ENCODE measurements at places on chromosomes 11 and 22.

- no peak for DNase-seq
These were observed 62.4 kb upstream of the ALKBH3 start for GRCh38 chr11:43818220-43818619.

DNA sequence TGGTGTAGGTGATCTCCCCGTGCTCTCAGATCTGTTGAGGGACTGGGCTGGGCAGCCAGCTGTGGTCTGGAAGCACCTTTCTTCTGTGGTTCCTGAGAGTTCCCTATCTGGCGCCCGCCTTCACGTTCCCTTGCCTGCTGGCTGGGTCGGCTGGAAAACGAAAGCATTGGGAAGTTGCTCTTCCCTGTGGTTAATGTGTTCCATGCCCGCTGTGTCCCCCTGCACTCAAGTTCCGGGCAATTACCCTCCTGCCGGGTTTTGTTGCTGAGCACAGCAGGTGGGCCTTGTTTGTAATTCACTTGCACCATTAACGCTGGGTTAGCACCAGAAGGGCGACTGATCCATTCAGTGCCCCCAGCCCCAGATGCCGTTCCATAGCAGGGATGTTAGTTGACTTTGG is 134.1 kb downstream of the GRIK4 start:
- DNase-seq = no peak

GRCh38 chr11:65722261-65722660 is 1.7 kb upstream of the RNASEH2C start:
- no peak for DNase-seq

DNA sequence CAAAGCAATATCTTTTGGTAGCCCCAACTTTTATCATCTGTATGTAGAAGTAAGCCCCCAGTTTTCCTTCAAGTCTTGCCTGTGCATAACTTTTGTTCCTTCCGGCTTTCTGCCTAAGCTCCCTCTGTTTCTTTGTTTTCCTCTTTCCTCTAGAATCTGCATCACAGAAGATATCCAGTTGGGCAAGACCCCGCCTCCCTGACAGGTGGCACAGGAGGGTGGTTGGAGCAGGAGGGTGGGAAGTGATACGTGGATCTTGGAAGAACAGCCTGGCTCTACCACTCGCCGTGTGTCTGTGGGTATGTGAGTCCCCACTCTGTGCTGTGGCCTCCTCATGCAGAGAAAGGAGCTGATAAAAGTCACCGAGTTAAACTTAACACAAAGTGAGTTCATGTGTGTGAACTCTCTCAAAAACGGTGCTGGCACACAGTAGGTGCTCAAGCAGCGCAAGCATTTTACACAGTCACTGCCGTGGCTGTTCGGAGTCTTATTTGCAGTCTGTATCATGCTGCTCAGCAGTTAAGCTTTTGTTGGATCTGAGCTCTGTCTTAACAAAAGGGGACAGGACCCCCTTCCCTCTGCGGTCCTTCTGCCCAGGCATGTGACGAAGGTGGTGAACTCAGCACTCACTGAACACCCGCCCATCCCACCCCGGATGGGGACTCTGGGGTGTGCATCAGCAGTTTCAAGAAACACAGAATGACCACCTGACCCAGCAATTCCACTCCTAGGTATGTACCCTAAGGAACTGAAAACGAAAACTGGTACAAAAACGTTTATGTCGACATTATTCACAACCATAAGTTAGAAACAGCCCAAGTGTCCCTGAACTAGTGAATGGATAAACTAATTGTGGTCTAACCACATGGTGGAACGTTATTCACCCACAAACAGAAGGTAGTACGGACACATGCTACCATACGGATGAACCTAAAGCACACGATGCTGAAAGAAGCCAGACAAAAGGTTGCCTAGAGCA is 249.1 kb downstream of the CTTN start:
- no peak for DNase-seq

DNA sequence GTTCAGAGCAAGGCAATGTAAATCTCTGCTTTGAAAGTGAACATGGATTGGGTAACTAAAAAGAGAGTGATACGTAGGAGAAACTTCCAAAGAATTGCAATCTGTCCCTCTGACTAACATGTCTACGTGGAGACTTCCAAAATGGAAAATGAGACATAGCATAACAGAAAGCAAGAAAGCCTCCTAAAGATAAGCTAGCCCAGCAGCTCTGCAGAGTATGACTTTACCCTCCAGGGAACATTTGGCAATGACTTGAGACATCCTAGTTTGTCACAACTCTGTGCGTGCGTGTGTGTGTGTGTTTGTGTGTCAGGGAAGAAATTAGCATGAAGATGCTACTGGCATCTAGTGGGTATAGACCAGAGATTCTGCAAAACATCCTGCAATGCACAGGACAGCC is 817.4 kb downstream of the NTM start:
- no peak for DNase-seq

GRCh38 chr11:124085997-124086846 is 29.0 kb upstream of the VWA5A start:
- no peak for DNase-seq

DNA sequence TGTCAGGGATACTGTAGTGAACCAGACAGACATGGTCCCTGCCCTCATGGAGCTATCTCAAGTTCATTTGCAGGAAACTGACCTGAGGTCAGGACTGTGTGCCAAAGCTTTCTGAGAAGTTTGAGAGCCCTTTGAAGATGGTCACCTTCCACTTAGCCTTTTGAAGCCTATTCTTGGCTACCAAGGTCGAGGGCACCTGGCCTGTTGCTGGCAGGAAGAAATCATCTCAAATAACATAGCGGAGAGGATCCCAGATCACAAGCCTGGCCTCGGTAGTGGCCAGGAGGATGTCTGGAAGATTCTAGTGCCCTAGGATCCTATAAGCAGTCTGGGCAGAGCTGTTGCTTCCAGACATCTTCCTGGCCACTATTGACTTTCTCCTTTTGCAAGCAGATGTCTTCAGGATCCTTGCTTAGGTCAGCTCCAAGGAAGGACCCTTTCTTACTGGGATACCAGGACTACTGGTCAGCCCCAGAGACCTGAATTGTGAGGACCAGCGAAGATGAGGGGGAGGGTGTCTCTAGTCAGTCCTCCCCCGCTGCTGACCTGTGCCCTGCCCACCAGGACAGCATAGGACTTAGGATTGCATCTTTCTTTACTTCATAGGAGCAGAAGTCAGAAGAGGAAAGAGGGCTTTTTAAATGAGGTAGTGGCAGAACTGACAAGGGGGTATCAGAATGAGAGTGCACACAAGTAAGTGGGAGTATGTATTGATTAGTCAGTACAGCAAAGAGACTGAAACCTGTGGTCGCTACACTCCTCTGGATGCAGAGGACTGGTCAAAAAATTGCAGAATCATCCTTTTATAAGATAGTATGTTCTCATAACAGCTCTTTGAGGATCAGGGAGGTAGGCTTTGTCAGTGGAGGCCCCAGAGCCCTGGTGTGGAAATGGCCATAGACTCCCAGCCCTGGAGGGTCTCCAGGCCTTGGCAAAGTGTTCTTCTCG is 94.8 kb downstream of the TEAD1 start:
- DNase-seq = no peak

GRCh38 chr22:24105013-24105360 is 76.3 kb upstream of the SUSD2 start:
- no peak for DNase-seq

- no peak for DNase-seq
These were observed 7.8 kb upstream of the BMAL1 start for GRCh38 chr11:13269775-13270174.

DNA sequence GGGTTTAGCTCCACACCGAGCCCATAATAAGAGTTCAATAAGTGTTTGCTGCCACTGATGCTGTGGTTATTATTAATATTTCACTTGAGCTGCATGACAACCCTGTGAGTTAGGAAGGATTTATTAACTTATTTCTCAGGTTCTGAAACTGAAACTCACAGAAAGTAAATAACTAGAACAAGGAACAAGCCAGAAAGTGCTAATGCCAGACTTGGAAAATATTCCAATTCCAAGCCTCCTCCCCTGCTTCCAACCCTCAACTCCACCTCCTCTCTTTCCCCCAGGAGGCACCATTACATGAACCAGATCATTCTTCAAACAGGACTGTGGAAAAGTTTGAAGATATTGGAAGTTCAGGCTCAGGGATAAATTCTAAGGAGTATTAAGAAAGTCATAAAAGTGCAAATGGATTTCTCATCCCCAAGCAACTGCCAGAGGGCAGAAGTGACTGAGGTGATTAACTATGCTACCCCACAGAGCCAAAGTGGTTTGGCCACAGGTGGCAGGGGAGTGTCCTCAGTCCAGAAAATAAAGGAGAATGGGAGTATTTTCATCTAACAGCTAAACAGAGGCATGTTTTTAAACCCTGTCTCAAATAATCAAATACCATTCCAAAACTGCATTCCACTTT is 3.2 kb upstream of the FJX1 start:
- DNase-seq = no peak

DNA sequence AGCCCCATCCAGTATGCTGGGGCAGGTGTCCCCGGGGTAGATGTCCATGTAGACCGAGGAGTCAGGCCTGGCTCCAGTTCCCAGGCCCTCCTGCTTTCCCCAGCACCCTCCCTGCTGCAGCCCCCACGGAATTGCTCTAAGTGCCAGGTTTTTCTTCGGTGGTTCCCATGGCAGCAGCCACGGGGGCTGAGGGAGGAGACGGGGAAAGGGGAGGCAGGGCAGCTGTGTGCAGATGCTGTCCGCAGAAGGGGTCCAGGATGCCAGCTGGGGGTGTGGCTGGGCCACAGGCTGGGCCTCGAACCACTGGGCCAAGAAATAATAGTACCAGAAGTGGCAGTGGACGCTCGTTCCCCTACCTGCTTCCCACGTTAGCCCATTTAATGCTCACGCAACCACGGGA is 25.0 kb downstream of the SHISAL1 start:
- DNase-seq = no peak

- no peak for DNase-seq
These were observed 611.5 kb upstream of the B3GAT1 start for GRCh38 chr11:135023499-135023898.

DNA sequence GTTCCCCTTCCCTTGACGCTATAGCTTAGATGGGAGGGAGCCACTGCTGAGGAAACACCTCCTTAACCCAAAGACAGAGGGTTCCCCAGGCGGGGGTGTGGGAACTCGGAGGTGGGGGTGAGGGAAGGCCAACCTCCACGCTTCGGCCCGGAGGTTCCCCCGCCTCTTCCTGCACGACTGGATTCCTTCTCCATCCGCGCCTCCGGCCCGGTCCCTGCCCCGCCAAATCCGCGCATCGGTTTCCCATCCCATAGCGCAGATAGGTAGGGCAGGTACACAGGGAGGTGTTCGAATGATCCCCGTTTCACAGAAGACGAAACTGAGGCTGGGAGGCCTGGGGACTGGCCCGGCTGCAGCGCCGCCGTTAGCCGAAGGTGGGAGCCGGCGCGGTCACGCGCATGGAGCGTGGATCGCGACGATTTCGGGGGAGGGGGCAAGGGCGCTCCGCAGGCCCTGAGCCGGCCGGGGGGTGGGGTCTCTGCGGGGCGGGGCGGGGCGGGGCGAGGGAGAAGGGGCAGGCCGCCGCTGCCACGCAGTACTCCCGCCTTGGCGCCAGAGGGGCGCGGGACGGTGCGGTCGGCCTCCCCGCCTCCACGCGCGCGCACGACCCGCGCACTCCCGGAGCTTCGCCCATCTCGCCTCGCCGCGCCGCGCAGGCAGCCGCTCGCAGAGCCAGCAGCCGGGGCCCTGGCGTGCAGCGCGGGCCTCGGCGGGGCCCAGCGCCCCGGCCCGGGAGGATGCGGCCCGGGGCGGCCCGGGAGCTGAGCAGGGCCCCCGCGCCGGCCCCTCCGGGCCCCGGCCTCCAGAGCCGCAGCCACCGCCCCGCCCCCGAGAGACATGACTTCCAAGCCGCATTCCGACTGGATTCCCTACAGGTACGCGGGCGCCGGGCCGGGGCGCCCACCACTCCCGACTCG is at the start of gene TUB:
Gene TUB, plus strand, starts transcription at position 538 of the 917 bp plus-strand sequence. Its CDS starts 300 bp downstream, at position 838.
- DNase-seq = no peak

GRCh38 chr22:44139773-44140172 is 41.0 kb upstream of the PARVG start:
- DNase-seq = no peak

DNA sequence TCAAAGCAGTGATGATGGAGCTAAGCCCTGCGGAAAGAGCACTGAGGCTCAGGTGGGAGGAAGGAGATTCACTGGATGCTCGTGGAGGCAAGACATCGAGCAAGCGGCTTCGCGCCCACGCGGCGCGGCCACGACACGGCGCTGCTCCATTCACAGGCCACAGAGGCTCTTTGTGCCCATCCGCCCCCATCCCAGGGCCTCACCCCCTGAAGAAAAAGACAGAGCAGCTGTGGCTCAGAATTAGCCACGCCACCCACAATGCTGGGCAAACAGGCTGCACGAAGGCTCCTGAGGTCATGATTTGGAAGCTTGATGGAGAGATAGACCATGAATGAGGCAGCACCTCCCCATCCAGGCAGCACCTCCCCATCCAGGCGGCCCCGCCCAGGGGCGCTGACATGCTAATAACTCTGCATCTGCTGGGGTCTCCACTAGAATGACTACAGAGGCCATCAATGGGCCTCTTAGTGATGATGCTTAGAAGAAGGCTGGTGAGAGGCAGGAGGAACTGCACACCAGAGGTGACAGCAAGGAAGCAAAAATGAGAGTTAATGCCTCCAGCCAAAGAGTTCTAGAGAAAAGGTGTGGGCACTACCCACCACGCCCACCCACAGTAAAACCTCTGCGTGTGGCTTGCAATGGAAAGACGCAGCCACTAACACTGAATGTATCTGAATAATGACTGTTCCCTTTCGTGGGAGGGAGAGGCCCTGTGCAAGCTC is 43.5 kb downstream of the MYH9 start:
- no peak for DNase-seq

DNA sequence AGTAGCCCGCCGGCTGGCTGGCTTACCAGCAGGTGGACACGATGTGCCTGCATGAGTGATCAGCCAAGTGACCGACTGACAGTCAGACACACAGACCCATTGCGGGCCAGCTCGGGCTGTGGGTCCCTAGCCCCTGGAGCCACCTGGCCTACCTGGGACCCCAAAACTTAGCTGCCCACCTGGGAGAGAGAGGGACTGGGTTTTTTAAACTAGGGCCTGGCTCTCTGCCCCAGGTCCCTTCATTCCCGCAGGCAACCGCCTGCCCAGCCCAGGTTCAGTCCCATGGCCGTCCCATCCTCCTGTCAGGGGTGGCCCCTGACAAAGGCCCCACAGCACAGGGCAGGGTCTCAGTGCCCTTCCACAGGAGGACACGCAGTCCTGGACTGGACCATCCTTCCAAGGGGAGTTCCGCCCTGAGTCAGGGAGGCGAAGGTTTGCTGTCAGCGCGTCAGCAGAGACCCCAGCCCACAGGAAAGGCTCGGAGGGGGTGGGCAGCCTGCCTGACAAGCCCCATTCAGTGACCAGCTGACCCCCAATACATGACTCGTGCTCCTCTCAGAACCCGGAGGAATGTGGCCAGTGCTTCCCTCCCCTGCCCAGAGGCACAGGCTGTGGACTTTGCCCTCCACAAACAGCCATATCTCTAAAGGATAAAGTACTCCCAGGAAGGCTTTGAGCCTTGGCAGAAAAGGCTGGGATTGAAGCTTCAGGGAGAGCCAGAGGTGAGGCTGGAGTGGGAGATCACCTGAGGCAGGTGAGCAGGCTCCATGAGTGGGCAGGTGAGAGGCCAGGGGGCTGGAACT is 8.4 kb downstream of the SLCO2B1 start:
- DNase-seq = no peak
